ENCODE measurements at places on chromosomes 4 and X.

GRCh38 chr4:104351706-104352105 is 143.0 kb downstream of the CXXC4 start:
- no peak for DNase-seq

- no peak for DNase-seq
Observed at GRCh38 chr4:183857040-183857439, 48.1 kb upstream of the STOX2 start.

- no peak for DNase-seq
Observed at GRCh38 chrX:20742106-20742505, 475.4 kb upstream of the RPS6KA3 start.

DNA sequence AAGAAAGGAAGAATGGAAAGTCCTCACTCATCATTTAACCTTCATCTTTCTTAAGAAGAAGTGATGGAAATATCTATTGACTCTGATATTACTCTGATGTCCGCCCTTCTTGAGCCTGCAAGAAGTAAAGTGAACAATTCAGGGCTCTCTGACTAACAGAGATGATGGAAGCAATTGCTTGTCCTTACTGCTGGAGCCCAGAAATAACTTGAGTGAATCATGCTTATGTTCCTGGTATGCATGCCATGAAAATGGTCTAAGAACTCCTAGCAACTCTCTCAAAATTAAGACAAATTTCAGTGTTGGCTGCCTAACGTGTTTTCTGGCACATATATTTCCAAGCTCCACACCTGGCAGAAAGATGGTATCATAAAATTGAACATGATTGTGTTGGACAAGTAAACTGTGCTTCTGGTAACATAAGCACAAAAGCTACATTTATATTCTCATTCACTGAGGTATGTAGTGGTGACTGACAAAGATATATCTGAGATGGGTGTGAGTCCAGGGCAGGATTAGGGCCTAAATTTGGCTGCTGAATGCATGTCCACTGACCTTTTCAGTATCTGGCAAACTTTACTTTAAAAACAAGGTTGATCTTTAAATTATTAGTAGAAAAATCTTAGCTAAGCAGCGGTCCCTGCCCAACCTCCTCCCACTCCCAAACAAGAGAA is 109.2 kb upstream of the OTUD4 start:
- no peak for DNase-seq

GRCh38 chr4:43242606-43243005 is 350.1 kb downstream of the GRXCR1 start:
- no peak for DNase-seq

DNA sequence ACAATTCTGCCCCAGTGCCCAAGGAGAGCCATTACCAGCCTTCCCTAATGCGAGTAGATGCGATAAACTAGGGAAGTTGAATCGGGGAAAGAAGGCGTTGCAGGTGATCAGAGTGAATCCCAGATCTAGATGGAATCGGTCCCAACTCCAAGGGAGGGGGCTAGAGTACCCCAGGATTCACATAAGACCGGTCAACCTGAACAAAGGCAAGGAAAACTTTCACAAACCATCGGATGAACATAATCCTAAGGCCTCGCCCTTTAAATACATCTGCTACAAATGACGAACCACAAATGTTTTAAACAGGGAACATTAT is 11.2 kb upstream of the ZCCHC13 start:
- DNase-seq: no peak

DNA sequence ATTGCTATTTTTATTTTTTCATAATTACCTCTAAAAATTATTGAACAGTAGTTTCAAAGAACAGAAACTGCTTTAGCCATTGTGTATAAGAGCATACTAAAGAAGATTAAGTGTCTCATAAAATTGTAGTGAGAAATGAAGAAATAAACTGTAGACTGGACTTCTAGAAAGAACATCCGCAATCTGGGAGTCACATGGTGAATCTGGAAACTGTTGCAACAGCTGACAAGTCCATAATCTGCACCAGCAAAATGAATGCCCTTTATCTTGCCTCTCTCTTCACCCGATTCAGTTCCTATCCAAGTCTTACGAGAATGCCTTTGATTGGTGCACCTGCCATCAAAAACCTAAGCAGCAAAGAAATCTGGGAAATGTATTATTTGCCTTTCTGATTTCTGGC is 312.9 kb downstream of the NAF1 start:
- DNase-seq: no peak

DNA sequence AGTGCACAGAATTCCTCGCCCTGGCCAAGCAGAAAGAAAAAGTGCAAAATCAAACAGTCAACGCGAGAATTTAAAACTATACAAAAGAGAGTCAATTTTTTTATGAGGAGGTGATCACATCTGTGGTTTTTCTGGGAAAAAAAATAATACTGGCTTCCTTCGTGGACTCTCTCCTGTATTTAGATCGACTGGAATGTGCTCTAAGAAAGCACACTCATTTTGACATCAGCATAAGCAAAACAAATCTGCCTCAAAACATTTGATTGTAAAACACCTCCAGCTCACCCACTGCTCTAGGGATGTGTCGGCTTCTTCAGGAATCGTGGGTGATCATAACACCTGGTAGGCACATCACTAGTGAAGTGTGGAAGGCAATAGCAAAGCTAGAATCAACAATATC is 417.4 kb upstream of the FAT1 start:
- DNase-seq: no peak

GRCh38 chr4:98518559-98519267 is 139.7 kb downstream of the TSPAN5 start:
- DNase-seq: no peak

GRCh38 chr4:188987011-188987410 is 847.8 kb downstream of the TRIML1 start:
- DNase-seq: no peak

- DNase-seq: no peak
Observed at GRCh38 chrX:130696542-130696941, 206.5 kb downstream of the ENOX2 start.

Measured in stimulated activated CD8-positive, alpha-beta memory T cell treated with anti-CD3 and anti-CD28 coated beads, Interleukin-2, amount 100 ng/mL, for 1 hour (primary cell).